ENCODE measurements at places on chromosomes 2 and 18.
A peak's percentile ranks its signal among the peaks of the same experiment; 100 is the strongest.

DNA sequence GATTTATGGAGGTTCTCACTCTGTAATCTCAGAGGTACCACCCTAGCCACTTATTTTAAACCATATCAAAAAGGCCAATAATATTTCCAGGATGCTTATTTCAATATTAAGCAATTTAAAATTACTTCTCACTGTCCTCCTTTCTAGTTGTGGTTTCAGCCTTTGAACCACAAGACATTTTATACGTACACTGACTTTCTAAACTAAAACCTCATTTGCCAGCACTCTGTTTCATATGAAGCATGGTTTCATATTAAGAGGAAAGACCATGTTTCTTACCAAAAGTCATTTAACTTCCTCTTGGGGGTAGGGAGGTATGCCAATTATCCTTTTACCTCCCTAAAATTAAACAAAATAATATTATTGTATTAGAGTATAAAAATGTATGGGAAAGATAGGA is 399.8 kb downstream of the CDH7 start:
- no peak for DNase-seq

- DNase-seq, result no peak
Measured at GRCh38 chr2:20455076-20455587, 8.3 kb downstream of the RHOB start.

GRCh38 chr2:86302320-86302719 is 35.1 kb downstream of the REEP1 start:
- DNase-seq, result no peak

GRCh38 chr2:157194097-157194688 is 63.3 kb upstream of the GALNT5 start:
- no peak for DNase-seq

- no peak for DNase-seq
Measured at GRCh38 chr2:60385648-60386047, 167.8 kb downstream of the BCL11A start.

DNA sequence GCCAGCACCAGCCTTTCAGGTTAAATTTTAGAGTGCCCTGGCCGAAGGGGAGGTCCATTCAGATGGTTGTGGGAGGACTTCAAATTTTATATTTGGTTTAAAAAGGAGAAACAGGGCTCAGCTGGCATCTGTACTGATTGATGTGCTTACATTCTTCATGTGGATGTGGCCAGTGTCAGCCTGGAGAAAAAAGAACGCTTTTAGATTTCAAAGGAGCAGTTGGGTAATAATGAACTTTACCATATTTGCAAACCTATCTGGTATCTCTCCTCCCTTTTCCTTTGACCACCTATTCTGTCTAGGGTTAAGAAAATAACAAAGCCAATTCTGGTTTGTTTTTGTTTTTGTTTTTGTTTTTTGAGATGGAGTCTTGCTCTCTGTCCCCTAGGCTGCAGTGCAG is 21.3 kb downstream of the RAB12 start:
- no peak for DNase-seq

GRCh38 chr2:169528271-169528701 is 18.8 kb downstream of the KLHL41 start:
- peak; percentile 41 for DNase-seq

DNA sequence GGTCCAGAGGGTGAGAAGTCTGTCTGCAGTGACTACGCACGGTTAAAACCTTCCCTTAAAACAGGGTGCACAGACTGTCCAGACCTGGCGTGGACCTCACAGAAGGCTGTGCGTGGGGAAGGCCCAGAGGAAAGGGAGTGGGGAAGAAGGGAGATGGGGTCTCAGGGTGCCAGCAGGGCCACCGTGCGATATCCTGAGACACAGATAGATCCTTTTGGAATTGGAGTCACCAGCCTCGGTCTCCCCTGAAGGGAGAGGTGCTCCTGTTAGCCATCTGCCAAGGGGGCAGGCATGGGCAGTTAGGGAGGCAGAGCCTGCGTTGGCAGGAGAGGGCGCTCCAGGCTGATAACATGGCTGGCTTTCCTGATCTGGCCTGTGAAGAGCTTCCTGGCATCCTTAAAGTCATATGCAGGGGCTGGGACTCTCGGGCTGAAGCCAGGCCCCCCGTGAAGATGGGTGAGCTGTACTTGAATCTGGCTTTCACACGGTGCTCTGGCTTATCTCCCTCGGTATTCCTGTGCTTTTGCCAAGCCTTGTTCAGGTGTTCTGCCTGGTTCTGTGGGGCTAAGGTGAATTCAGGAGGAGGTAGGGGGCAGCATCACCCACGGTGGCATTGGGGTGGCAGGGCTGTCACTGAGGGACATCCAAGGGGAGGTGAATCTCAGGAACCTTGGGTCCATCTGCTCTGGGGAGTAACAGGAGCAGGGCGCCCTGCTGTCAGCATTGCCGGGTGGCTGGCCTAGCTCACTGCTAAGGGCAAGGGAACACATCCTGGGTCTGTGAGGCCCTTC is 107.2 kb upstream of the SMAD2 start:
- no peak for DNase-seq

DNA sequence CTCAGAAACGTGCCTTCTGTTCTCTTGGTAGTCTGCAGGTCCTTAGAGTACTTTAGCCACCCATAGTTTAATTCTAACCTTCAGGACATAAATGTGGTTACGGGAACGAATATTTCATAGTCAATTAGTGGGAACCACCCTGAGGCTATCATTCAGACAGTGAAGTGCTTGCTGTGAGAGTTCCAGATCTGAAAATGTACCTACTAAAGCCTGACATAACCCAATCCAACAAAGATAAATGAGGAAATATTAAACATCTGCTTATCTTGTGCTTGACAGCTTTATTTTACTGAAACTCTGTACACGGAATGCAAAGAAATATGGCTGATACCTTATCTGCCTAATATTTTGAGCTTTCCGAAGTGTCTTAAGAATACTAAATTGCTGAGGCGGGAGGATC is 43.0 kb downstream of the RAB27B start:
- no peak for DNase-seq

GRCh38 chr2:237604960-237605359 is 14.4 kb upstream of the RAB17 start:
- no peak for DNase-seq

- DNase-seq, result no peak
Measured at GRCh38 chr2:53512071-53512826, 255.4 kb upstream of the CHAC2 start.

GRCh38 chr2:170925923-170926322 is 3.1 kb upstream of the GORASP2 start:
- no peak for DNase-seq

GRCh38 chr18:76446321-76447257 is 48.5 kb downstream of the ZNF516 start:
- no peak for DNase-seq

GRCh38 chr2:101025561-101025960 is 23.5 kb downstream of the RPL31 start:
- DNase-seq, result no peak

DNA sequence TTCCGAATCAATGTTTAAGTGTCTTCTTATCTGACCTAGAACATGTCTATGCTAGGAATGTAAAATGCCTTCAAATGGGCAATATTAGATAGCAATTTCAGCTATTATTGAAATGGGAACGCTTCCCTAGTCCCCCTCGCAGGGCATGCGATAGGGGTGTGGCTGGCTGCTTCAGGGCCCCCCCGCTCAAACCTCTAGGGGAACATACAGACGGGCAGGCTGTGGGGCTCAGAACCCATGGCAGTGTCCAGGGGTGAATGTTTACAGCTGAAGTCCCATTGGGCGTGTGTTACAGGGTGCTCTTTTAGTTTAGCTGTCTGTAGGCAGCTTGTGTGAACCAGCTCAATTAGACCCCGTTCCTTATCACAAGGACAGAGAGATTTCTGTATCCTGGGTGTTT is 315.9 kb downstream of the DSEL start:
- no peak for DNase-seq

Data from stimulated activated CD4-positive, alpha-beta T cell treated with anti-CD3 and anti-CD28 coated beads, Interleukin-12 subunit alpha, Interleukin-12 subunit beta, amount 100 ng/mL, for 24 hours (primary cell).